Cortex of kidney (tissue), 1 donor: ENCODE measurements at places on chromosomes 13 and 19.

GRCh38 chr19:46571495-46571894, 29.6 kb upstream of the CALM3 start:
- DNase-seq: no peak

- no peak for DNase-seq
Measured at GRCh38 chr13:29428310-29429181, 166.9 kb downstream of the SLC7A1 start.

DNA sequence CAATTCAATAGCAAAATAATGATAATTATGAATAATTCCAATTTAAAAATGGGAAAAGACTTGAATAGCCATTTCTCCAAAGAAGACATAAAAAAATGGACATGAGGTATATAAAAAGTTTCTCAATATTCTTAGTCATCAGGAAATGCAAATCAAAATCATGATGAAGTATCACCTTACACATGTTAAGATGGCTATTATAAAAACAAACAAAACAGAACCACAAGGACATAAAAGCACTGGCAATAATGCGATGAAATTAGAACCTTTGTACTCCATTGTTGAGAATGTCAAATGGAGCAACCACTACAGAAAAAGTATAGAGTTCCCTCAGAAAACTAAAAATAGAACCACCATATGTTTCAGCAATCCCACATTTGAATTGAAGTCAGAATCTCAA, 1186.1 kb downstream of the SLITRK5 start:
- DNase-seq: no peak

- no peak for DNase-seq
Measured at GRCh38 chr19:17599780-17600179, 44.3 kb downstream of the COLGALT1 start.

DNA sequence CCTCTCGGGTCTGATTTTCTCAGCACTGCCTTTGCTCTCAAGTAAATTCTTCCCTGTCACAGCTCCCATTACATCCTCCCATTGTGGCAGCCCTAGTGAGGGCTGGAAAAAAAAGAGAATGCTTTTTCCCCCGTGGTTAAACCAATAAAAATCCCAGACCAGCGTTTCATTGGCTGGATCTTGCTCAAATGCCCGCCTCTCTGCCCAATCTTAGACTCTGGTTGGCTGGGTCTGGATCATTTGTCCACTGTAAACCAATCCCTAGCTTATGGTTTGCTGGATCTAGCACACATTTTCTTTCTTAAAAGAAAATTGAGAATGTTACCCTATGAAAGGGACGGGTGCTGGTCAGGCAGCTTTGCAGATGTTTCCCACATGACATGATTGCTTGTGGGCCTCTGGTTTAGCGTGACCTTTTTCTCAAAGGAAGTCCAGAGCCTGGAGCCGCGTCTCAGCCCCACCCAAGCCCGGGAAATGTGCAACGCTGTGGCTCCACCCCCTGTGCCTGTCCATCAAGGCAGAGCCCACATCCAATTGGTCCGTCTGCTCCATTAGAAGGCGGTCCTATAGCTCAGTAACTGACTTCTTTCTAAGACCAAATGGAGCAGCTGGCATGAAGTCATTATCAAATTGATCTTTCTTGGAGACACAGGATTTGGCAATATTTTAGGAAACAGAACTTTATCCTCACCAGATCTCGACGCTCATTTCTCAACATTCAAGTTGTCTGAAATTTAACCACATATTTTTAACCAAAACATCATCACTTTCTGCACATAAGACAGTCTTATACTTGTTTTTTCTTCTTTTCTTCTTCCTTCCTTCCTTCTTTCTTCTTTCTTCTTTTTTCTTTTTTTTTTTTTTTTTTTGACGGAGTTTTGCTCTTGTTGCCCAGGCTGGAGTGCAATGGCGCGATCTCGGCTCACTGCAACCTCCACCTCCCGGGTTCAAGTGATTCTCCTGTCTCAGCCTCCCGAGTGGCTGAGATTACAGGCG, 2.6 kb upstream of the MCEMP1 start:
- DNase-seq: no peak

DNA sequence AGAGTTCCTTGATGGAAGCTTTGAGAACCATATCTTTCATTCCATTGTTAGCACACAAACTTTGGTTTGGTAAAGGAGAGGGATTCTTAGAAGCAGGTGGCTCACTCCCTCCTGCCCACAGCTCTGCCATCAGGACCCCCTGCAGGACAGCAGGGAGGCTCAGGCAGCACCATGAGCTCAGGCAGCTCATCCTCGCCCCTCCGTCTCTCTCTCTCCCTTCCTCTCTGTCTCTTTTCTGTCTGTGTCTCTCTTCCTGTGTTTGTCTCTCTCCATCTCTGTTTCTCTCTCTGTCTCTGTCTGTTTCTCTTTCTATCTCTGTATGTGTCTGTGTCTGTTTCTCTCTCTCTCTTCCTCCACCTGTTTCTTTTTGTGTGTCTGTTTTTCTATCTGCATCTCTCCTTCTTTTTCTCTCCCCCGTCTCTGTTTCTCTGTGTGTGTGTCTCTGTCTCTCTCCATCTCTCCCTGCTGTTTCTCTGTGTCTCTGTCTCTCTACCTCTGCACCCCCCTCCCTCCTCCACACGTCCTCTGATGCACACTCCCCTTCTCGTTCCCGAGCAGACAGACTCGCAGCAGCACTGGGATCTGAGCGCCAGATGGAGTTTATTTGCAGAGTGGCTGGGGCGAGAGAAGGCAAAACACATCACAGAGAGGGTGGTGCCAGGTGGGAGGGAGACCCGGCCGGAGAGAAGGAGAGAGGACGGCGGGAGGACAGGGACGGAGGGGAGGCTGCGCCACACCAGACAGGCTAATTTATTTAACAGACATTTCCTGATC, 8.7 kb downstream of the SBK2 start:
- DNase-seq: no peak

DNA sequence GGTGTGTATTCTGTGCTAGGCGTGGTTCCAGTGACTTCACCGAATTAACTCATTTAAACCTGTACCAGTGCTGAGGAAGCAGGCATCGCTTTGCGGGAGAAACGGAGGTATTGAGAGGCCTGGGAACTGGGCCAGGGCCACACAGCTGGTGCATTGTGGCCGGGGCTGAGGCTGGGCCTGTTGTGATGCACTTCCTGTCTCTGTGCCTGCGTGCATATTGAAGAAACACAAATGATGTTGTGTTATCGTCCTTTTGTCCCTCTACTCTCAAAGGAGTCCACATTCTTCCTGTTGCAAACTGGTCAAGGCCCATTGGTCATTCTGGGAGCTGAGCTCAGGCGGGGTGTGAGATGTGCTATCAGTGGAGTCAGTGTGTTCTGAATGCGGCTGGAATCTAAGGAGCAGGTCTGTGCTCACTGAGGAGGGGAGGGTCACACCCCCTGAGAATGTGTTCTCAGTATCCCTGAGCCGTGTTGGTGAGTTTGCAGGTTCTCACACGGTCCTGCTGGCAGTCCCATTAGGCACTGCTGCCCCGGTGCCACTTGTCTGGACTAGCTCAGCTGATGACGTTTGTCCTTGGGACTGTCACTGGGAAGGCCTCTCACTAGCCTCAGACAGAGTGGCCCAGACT, 62.1 kb downstream of the ARHGEF7 start:
- no peak for DNase-seq
